AG04449 (cell line): ENCODE measurements at places on chromosomes 5 and 9.

- no peak for DNase-seq
These were observed 268.8 kb upstream of the ANKRD55 start for GRCh38 chr5:56501781-56502557.

DNA sequence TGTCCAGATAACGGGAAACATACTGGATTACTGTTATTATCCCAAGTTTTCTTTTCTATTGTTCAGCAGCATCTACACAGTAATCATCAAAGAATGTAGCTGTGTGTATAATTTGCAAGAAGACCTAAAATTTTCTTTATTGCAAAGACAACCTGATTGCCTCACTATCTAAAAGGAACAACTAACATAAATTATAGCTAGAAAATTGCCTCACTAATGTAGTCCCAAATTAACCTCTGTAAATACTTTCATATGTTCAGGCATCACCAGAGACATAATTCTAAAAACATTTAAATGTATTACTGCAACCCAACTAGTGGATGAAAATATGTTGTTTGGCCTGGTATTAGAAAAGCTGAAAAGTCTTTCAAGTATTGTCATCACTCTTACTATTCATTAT lies 275.4 kb downstream of the CDH12 start:
- DNase-seq, result no peak

- DNase-seq, result no peak
These were observed 408.8 kb upstream of the IRX1 start for GRCh38 chr5:3186736-3187405.

DNA sequence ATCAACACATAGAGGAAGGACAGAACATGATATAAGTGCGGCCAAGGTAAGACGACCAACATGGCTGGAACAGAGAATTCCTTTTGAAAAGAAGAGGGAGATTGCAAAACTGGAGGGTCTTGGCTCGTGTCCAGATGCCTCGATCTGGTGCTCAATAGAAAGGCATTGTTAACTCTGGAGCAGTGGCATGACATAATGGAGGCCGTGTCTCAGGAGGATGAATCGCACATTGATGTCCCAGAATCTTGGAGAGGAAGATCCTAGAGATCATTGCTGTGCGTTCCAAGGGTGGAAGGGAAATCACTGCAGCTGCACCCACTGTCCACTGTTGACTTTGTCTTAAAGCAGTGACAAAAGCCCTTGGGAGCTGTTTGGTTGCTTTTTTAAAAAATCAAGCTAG lies 30.9 kb downstream of the GRAMD2B start:
- no peak for DNase-seq

DNA sequence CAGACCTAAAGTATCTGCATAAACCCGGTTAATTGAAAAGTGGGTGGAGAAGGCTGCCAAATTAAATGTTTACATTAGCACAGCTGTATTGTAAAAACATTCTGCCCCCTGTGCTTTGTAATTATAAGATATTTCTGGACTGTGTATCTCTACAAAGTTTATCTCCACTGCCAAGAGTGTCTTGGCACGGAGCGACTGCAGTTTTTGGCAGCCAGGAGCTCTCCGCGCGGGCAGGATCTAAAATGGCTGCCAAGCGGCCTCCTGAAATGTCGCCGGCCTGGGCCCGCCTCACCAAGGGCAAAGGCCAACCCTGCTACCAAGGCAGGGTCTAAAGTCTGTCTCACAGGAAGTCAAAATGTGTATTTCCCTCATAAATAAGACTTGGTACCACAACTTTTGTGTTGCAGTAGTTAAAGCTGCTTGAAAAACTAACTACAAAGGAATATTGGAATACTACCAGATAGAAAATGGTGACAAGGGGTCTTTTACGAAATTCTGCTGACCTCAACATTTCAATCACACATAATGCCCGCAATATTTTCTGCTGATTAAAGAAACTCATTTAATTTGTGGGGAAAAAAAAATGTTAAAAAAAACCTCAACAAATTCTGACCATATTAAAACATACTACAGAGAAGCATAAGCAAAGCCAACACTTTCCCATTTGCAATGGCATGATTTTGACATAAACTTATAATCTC lies 110.4 kb downstream of the NFIB start:
- no peak for DNase-seq

DNA sequence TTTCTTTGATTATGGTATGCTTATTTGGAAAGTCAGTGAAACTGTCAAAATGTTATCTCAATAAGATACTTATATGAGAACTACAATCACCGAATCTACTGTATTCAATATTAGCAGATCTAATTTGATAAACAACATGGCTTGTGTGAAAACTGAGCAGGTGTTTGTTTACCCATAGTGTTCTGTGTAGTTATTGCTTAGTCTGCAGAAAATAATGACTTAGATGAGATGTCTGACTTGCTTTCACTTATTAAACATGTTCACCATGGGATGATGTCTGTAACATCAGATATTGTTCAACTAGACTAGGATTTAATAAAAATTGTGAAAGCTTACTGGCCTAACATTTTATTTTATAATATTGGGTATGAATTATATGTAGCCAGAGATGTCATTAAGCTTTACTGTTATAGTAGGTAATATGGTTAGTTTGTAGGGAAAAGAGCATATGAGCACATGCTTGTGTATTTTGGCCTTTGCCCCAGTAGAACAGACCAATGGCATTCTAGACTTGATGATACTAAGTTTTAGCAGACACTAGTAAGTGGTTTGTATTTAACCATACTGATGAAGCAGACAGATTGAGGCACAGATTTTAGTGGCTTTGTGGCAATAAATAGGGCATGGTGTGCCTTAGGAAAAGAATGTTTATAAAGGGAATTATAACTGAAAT lies 16.4 kb downstream of the SUB1 start:
- no peak for DNase-seq

DNA sequence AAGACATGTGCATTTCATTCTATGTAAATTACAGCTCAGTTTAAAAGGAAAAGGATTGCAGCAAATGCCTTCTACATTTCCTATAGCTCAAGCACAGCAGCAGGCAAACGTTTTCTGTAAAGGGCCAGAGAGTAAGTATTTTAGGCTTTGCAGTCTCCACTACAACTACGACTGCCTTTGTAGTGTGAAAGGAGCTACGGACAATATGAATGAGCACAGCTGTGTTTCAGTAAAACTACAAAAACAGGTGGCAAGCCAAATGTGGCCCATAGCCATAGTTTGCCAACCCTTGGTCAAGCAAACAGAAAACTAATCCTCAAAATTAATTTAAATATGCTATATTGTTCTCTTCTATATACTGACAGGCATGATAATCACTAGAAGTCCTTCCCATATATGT lies 7.2 kb downstream of the PTBP3 start:
- no peak for DNase-seq

- DNase-seq, result peak; percentile 88
These were observed 1273.0 kb downstream of the EFNA5 start for GRCh38 chr5:106397700-106398099.

GRCh38 chr9:35695943-35696401 lies 6.2 kb upstream of the TPM2 start:
- DNase-seq, result no peak

DNA sequence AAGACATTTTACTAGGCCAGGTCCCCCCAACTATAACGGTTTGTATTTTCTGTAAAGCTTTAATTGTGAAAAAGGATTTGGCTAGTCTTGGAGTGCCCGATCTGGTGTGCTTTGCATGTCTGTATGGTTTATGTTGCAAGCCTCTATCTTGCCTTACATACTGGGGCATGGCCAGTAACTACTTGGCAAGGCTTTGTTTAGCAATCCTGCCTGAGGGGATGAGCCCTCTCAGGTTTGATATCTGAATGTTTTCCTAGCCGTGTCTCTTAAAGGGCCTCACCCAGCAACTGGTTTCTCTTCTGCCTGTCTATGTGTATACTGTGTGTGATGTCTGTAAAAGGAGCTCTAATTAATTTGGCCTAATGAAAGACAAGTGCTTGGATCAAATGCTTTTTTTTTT lies 61.3 kb upstream of the SPINK5 start:
- DNase-seq, result no peak

DNA sequence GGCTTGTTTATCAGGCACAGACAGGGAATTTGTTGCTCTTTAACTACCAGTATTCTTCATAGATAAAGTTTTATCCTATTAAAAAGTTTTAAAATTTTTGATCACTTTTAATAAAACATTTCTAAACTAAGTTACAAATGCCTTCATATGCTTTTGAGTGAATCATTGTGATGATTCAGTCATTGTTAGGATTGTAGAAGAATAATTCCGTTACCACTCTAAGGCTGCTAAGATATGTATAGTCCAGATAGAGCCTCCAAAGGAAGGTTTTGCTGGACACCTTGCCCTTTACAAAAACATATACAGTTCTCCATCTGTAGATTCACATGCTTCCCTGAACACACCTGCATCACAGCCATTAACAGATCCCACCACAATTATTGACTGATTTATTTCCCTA lies 233.7 kb downstream of the SPOCK1 start:
- no peak for DNase-seq

DNA sequence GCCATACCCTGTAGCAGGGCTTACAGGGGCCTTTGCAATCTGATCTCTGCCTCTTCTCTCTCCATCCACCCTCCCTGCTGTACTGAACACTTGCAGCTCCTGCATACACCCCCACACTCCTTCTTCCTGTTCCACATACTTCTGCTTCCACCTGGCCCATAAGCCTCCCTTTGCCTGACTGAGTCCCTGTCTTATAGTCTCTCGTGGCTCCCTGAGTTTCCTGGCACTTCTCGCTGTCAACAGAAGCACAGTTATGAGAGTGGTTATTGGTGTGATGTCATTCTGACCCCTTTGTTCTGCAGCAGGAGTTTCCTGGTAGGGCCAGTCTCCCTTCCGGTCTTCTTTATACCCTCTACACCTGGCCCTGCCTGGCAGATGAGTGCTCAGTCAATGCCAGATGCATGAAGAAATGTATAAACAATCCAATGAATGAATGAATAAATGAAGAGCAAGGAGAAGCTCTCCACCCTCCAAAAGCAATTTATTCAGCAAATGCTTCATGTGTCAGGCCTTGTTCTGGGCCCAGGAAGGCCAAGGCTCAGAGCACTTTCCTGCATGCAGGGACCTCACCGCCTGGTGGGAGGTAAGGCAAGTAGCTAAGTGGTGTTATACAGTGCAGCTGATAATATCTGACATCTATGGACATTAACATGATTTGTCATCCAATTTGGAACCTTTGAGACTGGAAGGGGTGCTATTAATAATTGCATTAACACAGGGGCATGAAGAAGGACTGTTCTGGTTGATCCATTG lies 20.5 kb upstream of the CSF1R start:
- no peak for DNase-seq

- DNase-seq, result no peak
These were observed 59.7 kb downstream of the GGTA1 start for GRCh38 chr9:121439711-121440664.

DNA sequence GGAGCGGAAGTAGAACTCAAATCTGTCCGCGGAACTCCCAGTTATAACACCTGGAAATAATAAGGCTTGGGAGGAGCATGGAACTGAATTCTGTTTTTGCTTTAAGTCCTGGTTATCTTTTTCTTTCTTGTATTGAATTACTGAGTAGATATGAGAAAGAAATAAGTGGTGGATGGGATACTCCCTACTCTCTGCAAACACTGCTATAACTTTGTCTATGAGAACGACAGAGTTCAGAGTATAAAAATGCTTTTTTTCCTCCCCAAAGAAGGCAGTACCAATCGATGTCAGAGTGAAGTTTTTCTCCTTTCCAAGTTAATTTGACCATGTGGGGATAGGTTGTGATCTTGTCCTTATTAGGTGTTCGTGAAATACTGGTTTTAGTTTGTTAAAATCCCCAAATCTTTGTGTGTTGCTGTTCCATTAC lies 1.2 kb downstream of the RIC1 start:
- no peak for DNase-seq

GRCh38 chr5:53507013-53507412 lies 26.6 kb downstream of the FST start:
- DNase-seq, result no peak

DNA sequence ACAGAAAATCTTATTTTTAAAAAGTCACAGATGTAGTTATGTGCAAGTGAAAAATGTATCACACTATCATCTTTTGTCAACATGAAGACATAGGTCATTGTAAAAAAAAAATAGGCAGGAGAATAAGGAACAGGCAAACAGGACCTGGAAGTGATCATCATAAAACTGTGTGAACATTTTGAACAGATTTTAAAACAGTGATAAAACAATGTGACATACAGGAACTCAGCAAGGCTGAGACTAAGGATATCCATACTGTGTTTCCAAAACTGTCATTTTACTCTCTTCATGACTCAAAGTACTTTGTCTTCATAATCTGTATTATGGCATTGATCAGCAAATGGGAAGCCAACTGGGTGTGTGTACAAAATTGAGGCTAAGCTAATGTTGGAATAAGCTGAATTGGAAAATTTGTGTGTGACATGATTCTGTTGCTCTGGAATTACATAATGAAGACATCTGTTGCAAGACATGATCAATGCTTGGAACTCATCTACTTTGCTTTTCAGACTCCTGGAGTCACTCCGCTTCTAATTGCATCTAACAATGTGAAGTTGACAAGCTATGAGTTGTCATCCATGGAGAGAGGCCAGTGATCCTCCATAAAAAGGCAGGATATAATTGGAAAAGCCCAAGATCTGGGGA lies 978.7 kb upstream of the NUDT12 start:
- DNase-seq, result no peak

DNA sequence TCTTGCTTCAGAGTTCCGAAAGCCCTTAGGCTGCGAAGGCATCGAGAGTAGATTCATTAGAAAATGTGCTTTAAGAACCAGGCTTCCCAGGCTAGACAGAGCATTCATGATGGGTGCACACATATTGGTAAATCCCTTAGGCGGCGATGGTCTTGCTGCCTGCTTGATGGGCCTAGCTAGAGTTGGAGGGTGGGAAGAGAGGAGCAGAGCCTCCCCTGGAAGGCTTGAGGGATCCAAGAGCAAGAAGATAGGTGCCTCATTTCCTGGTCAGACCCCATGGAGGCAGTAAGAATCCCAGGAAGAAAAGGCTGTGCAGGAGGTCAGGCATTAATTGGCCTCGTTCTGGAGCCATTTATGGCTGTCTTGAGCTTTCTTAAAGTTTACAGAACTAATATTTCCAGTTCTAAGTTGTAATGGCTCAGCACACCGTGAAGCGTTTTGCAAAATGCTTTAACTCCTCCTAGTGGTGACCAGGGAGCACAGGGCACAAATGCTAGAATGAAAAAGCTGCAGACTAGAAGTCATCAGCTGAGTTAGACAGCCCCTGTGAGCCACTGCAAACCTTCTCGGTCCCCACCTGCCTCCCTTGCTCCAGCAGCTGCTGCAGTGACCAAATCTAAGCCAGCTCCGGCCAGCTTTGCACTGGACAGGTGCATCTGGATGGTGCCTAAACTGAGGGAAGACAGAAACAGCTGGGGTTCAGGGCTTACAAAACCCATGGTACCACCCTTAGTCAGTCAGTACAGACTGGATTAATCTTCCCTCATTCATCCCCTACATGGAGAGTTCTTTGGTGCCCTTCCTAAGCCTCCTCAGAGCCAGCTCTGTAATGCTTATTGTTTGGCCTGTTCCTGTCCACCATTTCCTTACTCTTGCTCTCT lies 14.7 kb downstream of the SLC45A2 start:
- DNase-seq, result no peak

DNA sequence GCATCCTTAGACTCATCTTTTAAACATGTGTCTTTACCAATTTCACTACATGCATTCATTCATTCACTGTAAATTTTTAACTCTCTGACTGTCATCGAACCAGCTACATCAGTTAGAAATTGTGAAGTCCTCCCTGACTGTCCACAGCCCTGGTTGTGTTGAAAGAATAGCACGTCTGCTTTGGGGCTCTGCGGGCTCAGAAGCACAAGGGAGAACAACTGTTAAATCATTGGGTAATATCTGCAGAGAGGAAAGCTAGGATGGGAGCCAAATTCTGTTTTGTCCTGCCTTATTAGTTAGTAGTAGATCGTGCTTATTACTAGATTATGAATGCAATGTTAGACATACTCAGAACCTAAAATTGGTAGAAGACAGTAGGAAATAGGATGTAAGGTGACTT lies 26.3 kb upstream of the FAM120AOS start:
- DNase-seq, result no peak

- DNase-seq, result no peak
These were observed 13.3 kb upstream of the GLRX start for GRCh38 chr5:95835682-95836385.
